ENCODE measurements at places on chromosomes 7 and 10.

- DNase-seq, result no peak
Measured at GRCh38 chr10:121296881-121297585, 301.2 kb downstream of the FGFR2 start.

- no peak for DNase-seq
Measured at GRCh38 chr7:81776948-81777630, 7.2 kb upstream of the HGF start.

DNA sequence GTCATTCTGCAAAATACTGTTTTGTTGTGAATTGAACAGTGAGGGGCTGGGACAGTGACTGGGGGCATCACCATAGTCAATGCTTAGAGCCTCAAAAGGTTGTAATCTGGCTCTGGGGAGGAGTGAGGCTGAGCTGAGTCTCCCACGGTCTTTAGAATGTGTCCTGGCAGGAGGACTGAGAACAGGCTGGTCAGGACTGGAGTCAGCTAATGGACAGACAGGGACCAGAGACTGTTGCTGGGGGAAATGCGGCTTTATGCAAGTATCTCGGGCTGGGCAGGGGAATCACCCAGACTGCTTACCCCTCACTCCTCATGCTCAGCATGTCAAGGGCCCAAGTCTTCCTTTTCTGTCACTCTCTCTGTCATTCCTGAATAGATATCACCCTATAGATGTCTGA lies 346.5 kb downstream of the TYW1 start:
- DNase-seq, result no peak

DNA sequence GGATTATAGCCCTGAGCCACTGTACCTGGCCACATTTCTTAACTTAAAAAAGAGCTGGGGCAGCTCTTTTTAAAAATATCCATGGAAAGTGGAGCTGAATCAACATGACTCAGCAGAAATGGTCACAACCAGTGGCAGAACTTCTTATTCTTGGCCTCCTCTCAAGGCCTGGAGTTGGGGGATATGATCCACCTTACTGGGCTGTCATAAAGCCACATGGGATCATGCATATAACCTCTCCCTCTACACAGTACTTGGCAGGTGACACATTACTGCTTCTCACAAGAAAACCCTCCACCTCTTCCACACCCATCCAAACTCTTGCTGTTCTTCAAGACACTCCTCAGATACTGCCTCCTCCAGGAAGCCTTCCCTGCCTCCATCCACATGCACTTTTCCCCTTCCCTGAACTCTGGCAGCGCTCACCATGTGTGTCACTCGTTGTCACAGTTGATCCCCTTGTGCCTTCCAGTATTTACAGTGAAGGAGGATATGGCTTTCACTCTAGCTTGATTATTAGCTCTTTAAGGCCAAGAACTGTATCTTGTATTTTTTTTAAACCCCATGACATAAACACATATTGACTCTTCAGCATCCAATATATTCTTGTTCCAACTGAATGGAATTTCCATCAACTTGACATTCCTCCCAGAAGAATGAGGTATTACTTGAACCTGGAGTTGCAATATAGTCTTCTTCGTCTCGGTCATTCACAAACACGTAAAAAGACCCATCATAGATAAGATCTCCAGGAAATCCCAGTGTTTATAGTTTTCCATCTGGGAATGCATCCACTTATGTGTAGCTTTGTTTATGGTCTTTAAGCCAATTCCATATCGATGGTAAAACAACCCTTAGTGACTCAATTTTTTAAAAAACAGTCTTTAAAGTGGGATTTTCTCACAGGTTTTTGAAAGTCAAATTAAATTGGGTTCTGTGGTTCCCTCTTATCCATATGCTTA lies 85.5 kb downstream of the TBXAS1 start:
- no peak for DNase-seq

- DNase-seq, result peak; percentile 90
Measured at GRCh38 chr7:150974468-150975391, 3.4 kb downstream of the KCNH2 start.

- no peak for DNase-seq
Measured at GRCh38 chr10:71729161-71729636, 9.6 kb upstream of the C10orf105 start.

- DNase-seq, result no peak
Measured at GRCh38 chr7:155310425-155311114, 12.9 kb downstream of the INSIG1 start.

GRCh38 chr10:124263726-124264125 lies 155.0 kb downstream of the OAT start:
- DNase-seq, result no peak
